ENCODE measurements at places on chromosomes 1 and 21.

DNA sequence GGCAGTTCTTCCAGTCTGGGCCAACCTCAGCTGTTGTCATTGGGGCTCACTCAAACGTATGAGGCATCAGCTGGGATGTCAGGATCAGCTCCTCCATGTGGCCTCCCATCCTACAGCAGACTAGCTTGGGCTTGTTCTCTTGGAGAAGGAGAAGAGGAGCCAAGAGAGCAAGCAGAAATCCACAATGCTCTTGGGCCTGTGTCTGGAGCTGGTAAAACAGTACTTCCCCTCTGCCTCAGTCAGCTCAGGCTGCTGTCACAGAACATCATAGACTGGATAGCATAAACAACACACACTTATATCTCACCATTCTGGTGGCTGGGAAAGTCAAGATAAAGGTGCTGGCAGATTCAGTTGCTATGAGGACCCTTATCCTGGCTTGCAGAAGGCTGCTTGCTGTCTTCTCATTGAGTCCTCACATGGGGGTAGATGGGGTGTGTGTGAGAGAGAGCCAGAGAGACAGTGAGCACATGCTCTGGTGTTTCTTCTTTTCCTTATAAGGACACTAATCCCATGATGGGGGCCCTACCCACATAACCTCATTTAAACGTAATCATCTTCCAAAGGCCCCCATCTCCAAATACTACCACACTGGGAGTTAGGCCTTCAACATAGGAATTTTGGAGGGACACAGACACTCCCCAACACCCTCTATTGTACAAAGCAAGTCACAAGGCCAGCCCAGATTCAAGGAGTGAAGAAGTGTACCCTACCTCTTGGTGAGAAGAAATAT lies 16.3 kb upstream of the DNAJC6 start:
- no peak for DNase-seq

- peak; percentile 88 for DNase-seq
Measured at GRCh38 chr1:210143465-210144062, 89.0 kb upstream of the SERTAD4 start.

DNA sequence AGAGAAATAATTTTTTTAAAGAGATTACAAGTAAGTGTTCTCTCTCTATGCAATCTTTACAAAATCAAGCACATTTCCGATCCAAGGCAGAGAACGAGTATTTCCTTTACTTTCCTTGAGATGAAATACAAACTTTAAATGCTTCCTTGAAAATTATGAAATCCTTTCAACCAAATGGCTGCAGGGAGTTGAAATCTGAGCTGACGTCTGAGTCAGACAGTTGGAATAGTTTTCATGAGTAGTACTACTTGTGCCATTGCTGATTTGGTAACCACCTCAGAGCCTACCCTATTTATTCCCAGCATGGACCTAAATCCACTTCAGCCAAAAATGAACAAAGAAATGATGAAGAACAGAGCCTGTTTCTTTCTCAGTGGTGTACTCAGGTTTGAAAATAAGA lies 183.6 kb downstream of the GIPC2 start:
- DNase-seq = no peak

DNA sequence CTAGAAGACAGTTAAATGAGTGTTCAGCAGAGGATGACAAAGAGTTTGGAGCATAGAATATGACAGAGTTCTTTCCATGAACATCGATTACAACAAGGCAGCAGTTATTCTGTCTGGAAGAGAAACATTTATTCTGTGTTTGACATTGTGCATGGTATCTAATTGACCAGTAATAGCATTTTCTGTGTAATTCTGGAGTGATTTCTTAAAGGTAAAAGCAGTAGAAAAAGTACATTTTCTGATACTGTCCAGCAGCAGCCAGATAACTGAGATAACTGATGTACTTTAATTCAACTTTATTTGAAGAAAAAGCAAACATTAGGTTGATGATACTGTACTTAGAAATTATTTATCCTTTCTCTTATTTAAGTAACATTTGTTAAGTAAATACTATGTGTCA lies 497.1 kb downstream of the AGBL4 start:
- DNase-seq = no peak

DNA sequence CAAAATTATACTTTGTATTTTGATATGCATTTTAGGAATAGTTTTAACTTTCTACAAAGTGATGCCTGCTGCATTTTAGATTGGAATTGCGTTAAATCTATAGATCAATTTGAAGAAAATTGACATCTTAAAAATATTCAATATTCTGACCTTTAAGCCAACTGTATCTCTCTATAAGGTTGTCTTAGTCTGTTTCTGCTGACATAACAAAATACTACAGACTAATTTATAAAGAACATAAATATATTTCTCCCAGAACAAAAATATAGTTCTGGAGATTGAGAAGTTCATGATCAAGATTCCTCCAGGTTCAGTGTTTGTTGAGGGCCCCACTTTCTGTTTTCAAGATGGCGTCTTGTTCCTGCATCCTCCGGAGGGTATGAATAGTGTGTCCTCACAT lies 73.6 kb upstream of the NEGR1 start:
- no peak for DNase-seq

All from T47D (cell line).